Aorta (tissue), 5 donors: ENCODE measurements at places on chromosomes 6 and 20. TPM values are rescaled to one million over a fixed set of nuclear protein-coding genes. Genes with fewer than 3 reads are reported as not detected.

SYCP2 gene
- 5.6 TPM for total RNA-seq

BANF2 gene
- total RNA-seq = not detected

SASH1 gene
- 120 TPM for total RNA-seq

CLPSL1 gene
- not detected for total RNA-seq

SNX3 gene
- 156 TPM for total RNA-seq

CD40 gene
- total RNA-seq = 36.1 TPM

MRAP2 gene
- total RNA-seq = 65.1 TPM

OR2J3 gene
- total RNA-seq = not detected

BPI gene
- 0.19 TPM for total RNA-seq

MATN4 gene
- 0.69 TPM for total RNA-seq

MYT1 gene
- not detected for total RNA-seq

GRCh38 chr20:10375191-10375590 is 58.8 kb downstream of the MKKS start:
- no peak overlapping the region for H3K4me3 ChIP-seq
- H3K36me3 ChIP-seq = no peaks in the 10 kb centered on the region
- no peaks in the 10 kb centered on the region for H3K4me1 ChIP-seq
- no peak for DNase-seq
- no peak overlapping the region for H3K27ac ChIP-seq
- no peaks in the 10 kb centered on the region for H3K27me3 ChIP-seq

DNA sequence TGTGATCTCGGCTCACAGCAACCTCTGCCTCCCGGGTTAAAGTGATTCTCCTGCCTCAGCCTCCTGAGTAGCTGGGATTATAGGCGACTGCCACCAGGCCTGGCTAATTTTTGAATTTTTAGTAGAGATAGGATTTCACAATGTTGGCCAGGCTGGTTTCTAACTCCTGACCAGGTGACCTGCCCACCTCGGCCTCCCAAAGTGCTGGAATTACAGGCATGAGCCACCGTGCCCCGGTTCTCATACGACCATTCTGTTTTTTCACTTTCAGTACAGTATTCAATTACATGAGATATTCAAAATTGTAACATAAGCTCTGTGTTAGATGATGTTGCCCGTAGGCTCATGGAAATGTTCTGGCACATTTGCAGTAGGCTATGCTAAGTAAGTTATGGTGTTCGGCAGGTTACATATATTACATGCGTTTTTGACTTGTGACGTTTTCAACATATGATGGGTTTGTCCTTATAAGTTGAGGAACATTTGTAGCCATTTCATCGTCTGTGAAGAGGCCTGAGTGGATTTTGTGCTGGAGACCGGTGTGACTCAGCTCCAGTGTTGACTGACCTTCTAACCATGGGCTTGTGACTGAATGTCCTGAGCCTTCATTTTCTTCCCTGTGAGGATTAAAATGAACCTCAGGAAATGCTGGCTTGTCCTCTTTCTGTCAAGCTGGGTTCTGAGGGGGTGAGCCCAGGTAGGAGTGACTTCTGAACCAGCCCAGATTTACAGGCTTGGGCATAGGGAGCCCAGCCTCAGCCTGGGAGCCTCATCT is 12.2 kb downstream of the PPARD start:
- H3K27me3 ChIP-seq = no peaks in the 10 kb centered on the region
- no peak overlapping the region for H3K27ac ChIP-seq
- peak; percentile 45 for DNase-seq
- H3K36me3 ChIP-seq = peaks cover 2% of the 10 kb centered on the region
- H3K4me3 ChIP-seq = no peak overlapping the region

DNA sequence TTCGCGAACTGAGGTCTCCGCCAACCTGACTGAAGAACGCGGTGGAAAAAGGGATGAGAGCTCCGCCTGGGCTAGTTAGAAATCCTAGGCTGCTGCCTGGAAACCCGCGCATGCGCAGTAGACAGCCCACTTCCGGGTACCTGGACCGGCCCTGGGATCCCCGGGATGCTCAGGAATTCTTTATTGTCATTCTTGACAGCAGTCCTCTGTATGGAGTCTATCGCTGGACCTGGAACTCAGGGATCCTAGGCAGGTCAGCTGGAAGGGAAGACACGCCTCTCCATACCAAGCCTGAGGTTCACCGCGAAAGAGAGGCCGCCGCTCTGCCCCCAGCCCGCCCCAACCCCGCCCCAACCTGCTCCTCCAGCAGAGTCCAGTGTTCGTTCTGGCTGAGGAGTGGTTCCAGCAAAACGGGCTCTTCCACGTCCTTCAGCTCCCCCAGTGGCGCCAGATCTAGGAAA is 1379.2 kb upstream of the DEFB115 start:
- no peaks in the 10 kb centered on the region for H3K36me3 ChIP-seq
- no peak overlapping the region for H3K4me3 ChIP-seq
- H3K4me1 ChIP-seq = no peaks in the 10 kb centered on the region

GRCh38 chr20:43438578-43439316 is 18.9 kb upstream of the SRSF6 start:
- no peak overlapping the region for H3K4me3 ChIP-seq
- no peak for DNase-seq
- H3K4me1 ChIP-seq = no peaks in the 10 kb centered on the region
- H3K36me3 ChIP-seq = no peaks in the 10 kb centered on the region

GRCh38 chr20:32271620-32272019 is 5.8 kb upstream of the KIF3B start:
- H3K36me3 ChIP-seq = no peaks in the 10 kb centered on the region
- no peak for DNase-seq
- no peaks in the 10 kb centered on the region for H3K4me1 ChIP-seq

GRCh38 chr6:116535109-116535508 is 10.4 kb downstream of the TRAPPC3L start:
- no peak overlapping the region for H3K4me3 ChIP-seq
- no peaks in the 10 kb centered on the region for H3K4me1 ChIP-seq
- no peak overlapping the region for H3K27ac ChIP-seq
- DNase-seq = no peak
- H3K36me3 ChIP-seq = no peaks in the 10 kb centered on the region

- no peak overlapping the region for H3K27ac ChIP-seq
- H3K4me3 ChIP-seq = no peak overlapping the region
- DNase-seq = no peak
- H3K36me3 ChIP-seq = no peaks in the 10 kb centered on the region
- H3K27me3 ChIP-seq = no peaks in the 10 kb centered on the region
Observed at GRCh38 chr6:52403627-52404026, 16.5 kb upstream of the EFHC1 start.

DNA sequence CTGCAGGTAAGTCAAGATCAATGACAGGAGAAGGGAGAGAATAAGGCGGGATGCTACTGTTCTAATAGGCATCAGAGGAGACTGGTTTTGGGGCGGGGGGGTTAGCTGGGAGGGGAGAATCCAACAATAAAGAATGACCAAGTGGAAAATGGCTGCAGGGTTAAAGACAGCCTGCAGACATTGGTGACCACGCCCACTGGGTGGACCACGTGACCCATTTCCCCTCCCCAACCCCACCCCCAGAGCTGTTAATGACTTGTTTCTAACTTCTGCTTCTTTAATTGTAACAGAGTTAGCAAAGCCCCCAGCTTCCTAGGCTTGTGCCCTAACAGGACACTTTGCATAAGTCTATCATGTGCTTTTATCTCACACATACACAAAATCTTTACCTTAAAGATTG is 344.5 kb downstream of the KIF16B start:
- H3K27me3 ChIP-seq = no peaks in the 10 kb centered on the region
- H3K36me3 ChIP-seq = no peaks in the 10 kb centered on the region
- H3K4me1 ChIP-seq = no peaks in the 10 kb centered on the region
- DNase-seq = no peak
- H3K4me3 ChIP-seq = no peak overlapping the region

GRCh38 chr6:154548130-154548830 is 37.8 kb upstream of the CNKSR3 start:
- H3K27me3 ChIP-seq = no peaks in the 10 kb centered on the region
- no peak overlapping the region for H3K4me3 ChIP-seq
- no peaks in the 10 kb centered on the region for H3K4me1 ChIP-seq

DNA sequence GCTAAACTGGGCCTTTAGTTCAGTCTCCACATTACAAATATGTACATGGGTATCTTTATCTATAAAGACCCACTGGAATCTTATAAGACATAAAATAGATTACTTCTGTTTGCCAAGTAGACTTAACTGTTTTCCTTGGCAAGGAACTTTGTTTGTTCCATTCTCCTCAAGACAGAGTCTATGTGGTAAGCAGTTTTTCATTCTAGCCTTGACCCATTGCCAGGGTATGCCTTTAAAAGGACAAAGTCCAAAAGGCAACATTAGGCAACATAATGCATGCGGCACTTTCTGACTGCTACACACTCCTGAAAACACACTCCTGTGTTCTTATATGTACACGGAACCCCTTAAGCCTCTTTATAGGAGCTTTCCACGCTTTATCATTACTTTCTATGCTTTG is 20.4 kb downstream of the VNN1 start:
- H3K4me1 ChIP-seq = no peaks in the 10 kb centered on the region
- no peaks in the 10 kb centered on the region for H3K27me3 ChIP-seq
- H3K27ac ChIP-seq = no peak overlapping the region
- H3K4me3 ChIP-seq = no peak overlapping the region
- no peak for DNase-seq

DNA sequence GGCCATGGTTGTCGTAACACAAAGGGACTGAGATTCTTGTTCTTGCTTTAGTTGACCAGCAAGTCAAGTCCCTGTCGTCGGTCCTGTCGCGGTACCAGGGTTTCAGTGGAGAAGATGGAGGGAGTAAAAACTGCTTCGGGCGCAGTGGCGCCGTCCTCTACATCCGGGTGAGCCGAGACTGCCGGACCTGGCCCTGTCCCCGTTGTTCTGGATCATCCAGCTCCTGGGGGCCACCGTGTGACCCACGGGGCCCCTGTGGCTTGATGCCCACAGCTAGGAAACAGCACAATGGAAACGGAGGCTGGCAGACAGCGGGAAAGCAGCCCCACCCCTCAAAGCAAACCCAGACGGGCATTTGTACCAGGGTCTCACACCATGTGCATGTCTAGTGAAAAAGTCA is 15.0 kb downstream of the MTG2 start:
- DNase-seq = peak; percentile 67
- no peak overlapping the region for H3K4me3 ChIP-seq
- H3K4me1 ChIP-seq = no peaks in the 10 kb centered on the region
- H3K36me3 ChIP-seq = peaks cover 8% of the 10 kb centered on the region
- no peaks in the 10 kb centered on the region for H3K27me3 ChIP-seq
- H3K27ac ChIP-seq = no peak overlapping the region

- H3K4me1 ChIP-seq = no peaks in the 10 kb centered on the region
- no peak overlapping the region for H3K27ac ChIP-seq
- no peaks in the 10 kb centered on the region for H3K36me3 ChIP-seq
- H3K27me3 ChIP-seq = no peaks in the 10 kb centered on the region
Observed at GRCh38 chr6:168649209-168649608, 208.2 kb downstream of the SMOC2 start.

DNA sequence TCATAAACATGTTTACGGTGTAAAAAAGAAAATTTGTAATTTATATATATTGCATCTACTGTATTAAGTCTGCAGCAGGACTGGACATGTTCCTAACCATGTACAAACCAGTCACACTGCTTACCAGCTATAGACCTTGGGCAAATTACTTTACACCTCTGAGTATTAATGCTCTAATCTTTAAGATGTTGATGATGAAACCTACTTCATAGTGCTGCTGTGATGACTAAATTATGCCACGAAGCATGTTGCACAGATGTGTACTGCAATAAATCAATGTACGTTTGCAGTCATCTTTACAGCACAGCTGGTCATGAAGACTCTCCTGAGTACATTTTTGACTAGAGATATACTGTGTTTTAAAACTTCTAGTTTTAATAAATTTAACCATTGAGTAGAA is 42.6 kb downstream of the PRKN start:
- no peak overlapping the region for H3K27ac ChIP-seq
- H3K36me3 ChIP-seq = no peaks in the 10 kb centered on the region
- H3K27me3 ChIP-seq = no peaks in the 10 kb centered on the region
- no peak overlapping the region for H3K4me3 ChIP-seq
- no peak for DNase-seq

- no peaks in the 10 kb centered on the region for H3K27me3 ChIP-seq
- no peaks in the 10 kb centered on the region for H3K36me3 ChIP-seq
- H3K27ac ChIP-seq = no peak overlapping the region
- H3K4me3 ChIP-seq = no peak overlapping the region
- no peak for DNase-seq
Observed at GRCh38 chr20:11912659-11913415, 4.9 kb upstream of the BTBD3 start.

GRCh38 chr6:113903666-113904330 is 46.7 kb downstream of the MARCKS start:
- H3K27ac ChIP-seq = no peak overlapping the region
- H3K36me3 ChIP-seq = no peaks in the 10 kb centered on the region
- DNase-seq = no peak
- H3K4me3 ChIP-seq = no peak overlapping the region
- no peaks in the 10 kb centered on the region for H3K27me3 ChIP-seq

GRCh38 chr6:125688138-125688537 is 61.3 kb upstream of the HEY2 start:
- peaks cover 9% of the 10 kb centered on the region for H3K4me1 ChIP-seq
- no peak for DNase-seq
- no peak overlapping the region for H3K4me3 ChIP-seq
- H3K27me3 ChIP-seq = no peaks in the 10 kb centered on the region
- no peak overlapping the region for H3K27ac ChIP-seq
